ENCODE measurements at places on chromosomes 12 and 14.
A peak's percentile ranks its signal among the peaks of the same experiment; 100 is the strongest.

DNA sequence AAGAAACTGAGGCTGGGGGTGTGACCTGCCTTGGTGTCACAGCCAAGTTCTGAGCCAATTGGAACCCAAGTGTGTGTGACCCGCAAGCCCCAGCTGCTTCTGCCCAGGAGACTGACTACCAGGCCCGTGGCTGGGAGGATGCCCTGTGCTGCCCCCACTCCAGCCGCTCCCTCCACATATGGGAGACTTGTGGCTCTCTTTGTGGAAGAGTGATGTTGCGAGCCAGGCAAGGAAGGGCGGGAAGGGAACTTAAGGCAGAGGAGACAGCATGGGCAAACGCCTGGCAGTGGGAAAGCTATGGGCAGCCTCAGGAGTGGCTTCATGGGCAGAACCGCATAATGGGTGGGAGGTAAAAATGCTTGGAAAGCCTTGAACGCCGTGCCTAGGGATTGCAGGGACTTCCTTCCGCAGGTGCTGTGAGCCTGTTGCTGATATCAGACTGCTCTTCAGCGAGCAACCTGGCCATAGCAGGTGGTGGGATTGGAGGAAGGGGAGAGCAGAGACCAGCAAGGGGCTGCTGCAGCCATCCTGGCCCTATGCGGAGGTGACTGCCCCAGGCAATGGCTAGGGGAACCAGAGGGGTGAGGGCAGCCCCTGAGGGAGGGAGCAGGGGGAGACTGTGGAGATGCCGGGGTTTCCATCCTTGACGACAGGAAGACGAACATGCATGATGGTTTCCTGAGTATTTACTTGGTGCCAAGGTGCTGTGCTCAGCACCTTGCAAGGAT is 115.7 kb downstream of the LGMN start:
- DNase-seq, result no peak

GRCh38 chr12:91178139-91178561 is 4.5 kb downstream of the DCN start:
- no peak for DNase-seq

- DNase-seq, result no peak
Measured at GRCh38 chr14:23299211-23299957, 3.3 kb downstream of the PPP1R3E start.

- DNase-seq, result no peak
Measured at GRCh38 chr12:131351319-131352028, 359.4 kb upstream of the SFSWAP start.

DNA sequence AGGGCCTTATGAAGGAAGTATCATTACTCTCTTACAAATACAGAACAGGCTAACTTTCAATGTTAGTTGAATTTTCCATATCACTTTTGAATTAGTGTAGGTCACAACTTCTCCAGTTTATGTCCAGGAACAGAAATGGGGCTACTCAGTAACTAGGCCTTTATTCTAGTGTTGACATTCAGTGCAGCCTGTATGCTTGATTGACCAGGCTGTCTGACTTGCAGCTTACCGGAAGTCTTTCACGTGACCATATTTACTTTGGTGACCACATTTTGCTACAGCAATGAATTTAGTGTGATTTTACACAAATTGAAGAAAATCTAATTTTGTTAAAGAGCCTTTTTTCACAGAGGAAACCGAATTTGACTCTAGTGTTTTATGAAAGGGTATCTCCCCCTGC is 12.4 kb downstream of the MTERF2 start:
- no peak for DNase-seq

GRCh38 chr12:12153596-12153995 is 82.9 kb downstream of the BCL2L14 start:
- DNase-seq, result no peak

DNA sequence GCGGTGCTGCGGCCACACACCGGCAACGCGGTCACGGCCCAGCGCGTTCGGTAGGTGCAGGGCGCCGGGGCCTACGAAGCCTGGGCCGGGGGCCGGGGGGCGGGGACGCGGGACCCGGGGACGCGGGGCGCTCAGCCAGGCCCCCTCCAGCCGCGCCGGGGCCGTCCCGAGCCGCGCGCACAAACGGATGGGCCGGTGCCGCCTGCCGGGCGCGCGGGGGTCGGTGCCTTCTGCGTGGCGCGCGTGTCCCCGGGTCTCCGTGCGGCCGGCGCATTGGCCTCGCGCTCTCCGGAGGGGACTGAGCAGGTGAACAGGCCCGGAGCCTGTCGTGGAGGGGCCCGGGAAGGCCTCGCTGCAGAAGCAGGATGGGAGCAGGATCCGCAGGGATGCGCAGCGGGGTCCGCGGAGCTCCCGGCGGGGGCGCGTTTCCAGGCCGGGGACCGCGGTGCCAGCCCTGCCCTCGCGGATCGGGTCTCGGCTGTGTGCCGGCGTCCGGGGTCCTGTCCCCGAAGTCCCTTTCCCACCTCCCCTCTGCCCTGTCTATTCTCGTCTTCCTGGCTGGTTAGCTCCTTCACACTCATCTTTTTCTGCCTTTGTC is 421 bp downstream of the GLT1D1 start:
- DNase-seq, result no peak

DNA sequence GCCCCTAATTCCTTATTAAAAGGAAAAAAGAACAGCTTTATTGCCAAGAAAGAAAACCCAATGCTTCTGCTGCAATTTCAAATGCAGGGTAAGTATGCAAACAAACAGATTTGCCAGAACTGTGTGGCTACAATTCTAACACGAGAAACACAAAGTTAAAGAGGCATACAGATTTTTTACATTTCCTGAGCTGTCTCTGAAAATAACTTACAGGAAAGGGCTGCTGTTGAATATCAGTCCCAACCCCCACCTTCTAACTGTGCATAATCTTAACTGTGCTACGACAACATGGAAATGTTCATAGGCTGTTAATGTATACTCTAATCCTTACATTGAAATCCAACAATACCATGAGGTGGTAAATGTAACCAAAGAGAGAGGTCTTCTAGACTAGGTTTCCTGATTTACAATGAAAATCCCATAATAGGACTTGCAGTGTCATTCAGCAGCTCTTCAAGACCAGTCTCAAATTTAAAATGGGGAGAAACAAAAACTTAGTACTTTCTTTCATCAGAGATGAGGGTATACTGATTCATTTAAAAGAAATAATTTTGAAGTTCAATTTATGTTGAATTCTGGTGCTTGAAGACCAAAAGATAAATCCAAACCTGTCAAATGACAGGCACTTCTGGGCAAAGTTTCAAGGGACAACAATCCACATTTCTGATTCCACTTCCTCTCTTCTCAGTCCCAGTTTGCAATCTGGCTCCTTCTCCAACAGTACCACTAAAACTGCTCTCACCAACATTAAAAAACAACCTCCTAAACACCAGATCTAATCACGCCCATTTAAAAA is 14.4 kb downstream of the FGD6 start:
- DNase-seq, result peak; percentile 42

GRCh38 chr12:132525833-132526455 is 36.0 kb downstream of the FBRSL1 start:
- no peak for DNase-seq

GRCh38 chr12:26941215-26941594 is 2.9 kb downstream of the FGFR1OP2 start:
- no peak for DNase-seq
